ENCODE measurements at places on chromosomes 16 and 17. TPM values are rescaled to one million over a fixed set of nuclear protein-coding genes. Genes with fewer than 3 reads are reported as not detected.

DNA sequence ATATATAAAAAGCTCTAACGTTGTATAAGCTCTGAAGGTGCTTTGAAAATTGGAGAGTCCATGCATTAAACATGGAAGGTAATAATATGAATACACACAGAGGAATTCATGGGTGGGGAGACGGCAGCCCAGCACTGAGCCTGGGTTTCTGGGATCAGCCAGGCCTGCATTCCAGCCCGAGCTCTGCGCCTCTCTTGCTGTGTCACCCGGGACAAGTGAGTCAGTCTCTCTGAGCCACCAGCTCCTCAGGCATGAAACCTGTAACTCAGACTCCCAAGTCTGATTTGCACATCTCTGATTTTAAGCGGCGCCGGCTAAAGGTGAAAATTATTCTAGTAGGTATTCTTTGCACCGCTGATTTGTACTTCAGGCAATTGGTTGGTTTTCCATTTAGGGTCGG, 238.8 kb downstream of the MRTFB start:
- H3K4me3 ChIP-seq: peak overlapping the region; percentile 11
- DNase-seq: no peak
- H3K36me3 ChIP-seq: no peaks in the 10 kb centered on the region
- peaks cover 21% of the 10 kb centered on the region for H3K4me1 ChIP-seq
- H3K27me3 ChIP-seq: no peaks in the 10 kb centered on the region

DNA sequence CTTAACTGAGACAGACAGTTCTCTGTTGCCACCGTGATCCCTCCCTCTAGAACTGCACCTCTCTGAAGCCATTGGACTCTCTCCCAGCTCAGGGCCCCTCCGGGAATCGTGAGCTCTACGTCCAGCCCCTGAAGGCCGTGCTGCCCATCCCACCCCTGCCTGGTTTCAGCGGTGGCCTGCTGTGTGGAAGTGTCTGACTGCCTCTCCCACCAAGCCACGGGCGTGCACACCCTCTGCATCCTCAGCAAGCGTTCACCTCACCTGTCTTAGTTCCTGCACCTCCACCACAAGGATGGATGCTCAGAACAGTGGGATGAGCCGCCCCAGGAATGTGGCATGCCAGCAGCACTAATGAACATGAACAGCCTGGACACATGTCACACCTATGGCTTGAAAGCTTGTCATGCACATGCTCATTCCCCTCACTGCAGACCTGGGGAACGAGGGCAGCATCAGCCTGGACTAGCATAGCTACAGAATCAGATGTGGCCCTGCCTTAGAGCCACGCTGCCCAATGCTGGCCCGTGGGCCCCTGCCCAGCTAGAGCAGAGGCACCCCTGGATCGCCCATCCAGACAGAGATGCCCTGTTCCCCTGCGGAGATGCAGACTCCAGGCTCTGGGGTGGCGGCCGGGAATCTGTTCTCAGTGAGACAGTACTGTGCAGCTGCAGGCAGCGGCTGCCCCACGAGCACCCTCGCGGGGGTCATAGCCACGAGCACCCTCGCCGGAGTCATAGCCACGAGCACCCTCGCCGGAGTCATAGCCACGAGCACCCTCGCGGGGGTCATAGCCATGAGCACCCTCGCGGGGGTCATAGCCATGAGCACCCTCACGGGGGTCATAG, 73.7 kb upstream of the CHMP6 start:
- no peak for DNase-seq
- no peaks in the 10 kb centered on the region for H3K4me1 ChIP-seq
- no peak overlapping the region for H3K4me3 ChIP-seq
- H3K27ac ChIP-seq: no peak overlapping the region

- no peak overlapping the region for H3K4me3 ChIP-seq
- no peaks in the 10 kb centered on the region for H3K36me3 ChIP-seq
- no peak overlapping the region for H3K27ac ChIP-seq
- no peak for DNase-seq
- 0 out of 2 replicates have a peak, but pooled peaks cover 2% of the 10 kb centered on the region for H3K4me1 ChIP-seq
- no peaks in the 10 kb centered on the region for H3K27me3 ChIP-seq
These were observed 179.7 kb downstream of the RAB11FIP4 start for GRCh38 chr17:31570951-31571892.

WFIKKN1 gene
- total RNA-seq: 10.2 TPM

DNA sequence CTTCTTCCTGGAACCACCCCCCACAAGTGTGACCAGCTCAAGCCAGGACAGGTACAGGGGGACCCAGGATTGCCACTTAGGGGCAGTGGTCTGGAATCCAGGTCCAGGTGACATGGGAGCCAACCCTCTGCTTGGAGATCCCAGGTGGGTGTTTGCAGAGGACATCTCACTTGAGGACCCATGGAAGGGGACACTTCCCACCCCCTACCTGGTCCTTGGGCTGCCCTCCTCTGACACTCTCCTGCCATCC, 145.5 kb downstream of the SEC14L1 start:
- H3K4me3 ChIP-seq: no peak overlapping the region
- DNase-seq: no peak
- H3K27ac ChIP-seq: peak overlapping the region; percentile 71
- peaks cover 28% of the 10 kb centered on the region for H3K4me1 ChIP-seq

PTGES3L gene
- 3.0 TPM for total RNA-seq
